ENCODE measurements at places on chromosomes 7 and 10.

- DNase-seq: no peak
Observed at GRCh38 chr10:71939304-71939703, 24.9 kb upstream of the CHST3 start.

DNA sequence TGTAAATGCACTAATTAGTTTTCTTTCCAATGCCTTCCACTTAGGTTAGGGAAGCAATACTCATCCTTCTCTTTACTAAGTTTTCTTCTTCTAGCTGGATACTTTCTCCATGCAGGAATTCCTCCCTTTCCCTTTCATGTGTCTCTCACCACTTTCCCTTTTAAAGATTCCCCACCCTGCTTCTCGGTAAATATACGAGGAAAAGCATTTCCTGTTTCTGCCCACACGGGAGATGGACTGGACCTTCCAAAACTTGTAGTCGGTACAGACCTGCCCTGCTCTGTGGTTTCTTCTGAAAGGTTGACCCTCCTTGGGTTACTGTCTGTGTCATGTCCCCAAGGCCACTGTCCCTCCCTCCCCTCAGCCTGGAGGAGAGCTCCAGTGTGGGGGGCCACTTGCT is 58.9 kb upstream of the LYZL2 start:
- no peak for DNase-seq

GRCh38 chr10:33330543-33331378 is 3.7 kb downstream of the NRP1 start:
- DNase-seq: peak; percentile 62

DNA sequence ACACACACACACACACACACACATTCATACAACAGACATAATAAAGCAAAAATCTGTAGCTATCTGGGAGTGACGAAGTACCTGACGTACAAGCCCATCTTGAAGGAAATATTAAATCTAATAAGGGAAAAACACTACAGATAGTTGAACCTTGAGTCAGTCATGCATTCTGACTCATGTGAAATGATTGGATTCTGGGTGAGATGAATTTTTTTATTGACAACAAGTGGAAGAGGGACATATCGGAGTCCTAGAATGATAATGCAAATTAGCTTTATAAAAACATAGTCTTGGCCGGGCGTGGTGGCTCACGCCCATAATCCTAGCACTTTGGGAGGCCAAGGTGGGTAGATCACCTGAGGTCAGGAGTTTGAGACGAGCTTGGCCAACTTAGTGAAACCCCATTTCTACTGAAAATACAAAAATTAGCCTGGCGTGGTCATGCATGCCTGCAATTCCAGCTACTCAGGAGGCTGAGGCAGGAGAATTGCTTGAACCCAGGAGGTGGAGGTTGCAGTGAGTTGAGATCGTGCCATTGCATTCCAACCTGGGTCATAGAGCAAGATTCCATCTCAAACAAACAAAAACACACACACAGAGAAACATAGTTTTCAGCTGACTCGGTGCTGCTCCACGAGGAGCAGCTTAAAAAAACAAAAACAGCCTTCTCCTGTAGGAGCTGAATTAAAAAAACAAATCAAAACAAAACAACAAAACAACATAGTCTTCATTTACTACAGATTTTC is 154.4 kb upstream of the MKLN1 start:
- no peak for DNase-seq

GRCh38 chr7:99449326-99449725 is 10.6 kb downstream of the CPSF4 start:
- no peak for DNase-seq

DNA sequence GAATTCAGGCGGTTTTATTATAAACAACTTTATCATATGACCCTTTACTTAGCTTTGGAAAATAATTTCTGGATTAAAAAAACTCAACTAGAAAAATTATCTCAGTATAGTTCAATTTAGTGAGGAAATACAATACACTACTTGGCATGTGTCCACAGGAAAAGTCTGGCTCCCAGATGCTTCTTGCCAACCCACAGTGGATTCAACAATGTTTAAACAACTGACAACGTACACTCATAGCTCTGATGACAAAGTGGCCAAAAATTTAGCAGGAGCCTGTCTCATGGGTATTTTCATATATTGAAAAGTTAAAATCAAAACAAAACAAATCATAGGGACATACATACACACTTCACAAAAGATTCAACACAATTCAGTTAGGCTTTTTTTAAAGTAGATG is 158.8 kb downstream of the SKAP2 start:
- DNase-seq: peak; percentile 92

DNA sequence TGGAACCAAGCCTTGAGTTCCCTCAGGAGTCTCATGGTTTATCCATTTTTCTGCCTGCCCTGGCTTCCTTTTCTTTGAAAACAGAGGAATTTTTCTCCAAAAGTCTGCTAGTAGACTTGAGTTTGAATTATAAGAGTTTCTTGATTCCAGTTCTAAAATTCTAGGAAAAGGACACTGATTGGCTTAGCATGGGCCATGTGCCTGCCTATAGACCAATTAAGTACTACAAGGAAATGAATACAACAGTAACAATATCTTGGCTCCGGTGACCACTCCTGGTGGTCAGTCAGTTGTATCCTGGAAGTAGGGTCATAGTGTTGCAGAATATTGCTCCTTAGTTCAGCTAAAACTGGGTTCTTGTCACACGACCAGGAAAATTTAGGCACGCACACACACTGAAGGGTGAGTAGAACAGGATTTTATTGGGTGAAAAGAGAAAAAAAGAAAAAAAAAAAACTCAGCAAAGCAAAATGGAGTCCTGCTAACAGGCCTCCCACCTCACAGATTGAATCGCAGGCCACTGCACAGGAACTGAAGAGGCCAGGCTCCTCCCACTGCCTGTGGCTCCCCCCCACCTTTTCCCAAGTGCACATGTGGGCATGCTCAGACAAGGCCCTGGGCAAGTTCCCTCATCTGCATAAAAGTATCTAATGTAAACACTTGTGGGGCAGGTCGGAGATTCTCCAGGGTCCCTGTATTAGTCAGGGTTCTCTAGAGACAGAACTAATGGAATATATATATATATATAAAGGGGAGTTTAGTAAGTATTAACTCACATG is 155.1 kb downstream of the LYZL1 start:
- DNase-seq: peak; percentile 9

GRCh38 chr10:92760609-92761008 is 70.9 kb downstream of the HHEX start:
- peak; percentile 85 for DNase-seq

DNA sequence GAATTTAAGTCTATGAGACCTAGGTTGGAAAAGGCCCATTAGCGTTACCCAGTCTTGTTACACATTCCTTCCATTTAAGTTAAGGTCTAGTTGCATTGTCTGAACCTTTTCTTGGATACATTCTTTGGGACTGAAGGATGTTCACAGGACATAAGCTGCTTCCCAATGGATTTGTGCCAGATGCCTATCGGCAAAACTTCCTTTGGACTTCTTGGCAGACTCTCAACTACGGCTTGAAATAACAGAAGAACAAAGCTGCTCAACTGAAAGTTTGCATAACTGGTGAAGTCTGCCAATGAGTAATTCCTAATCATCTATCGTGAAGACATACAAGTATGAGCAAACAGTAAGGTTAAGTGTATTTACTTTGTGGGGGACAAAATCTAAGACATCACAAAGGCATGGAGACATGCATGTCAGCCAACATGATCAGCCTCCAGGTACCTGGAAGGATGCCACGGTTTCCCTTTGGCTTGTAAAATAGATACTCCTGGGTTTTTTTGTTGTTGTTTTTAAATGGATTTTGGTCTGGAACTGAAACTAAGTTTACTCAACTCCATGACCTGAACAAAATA is 35.4 kb downstream of the MALSU1 start:
- DNase-seq: peak; percentile 94

GRCh38 chr10:117457071-117457810 is 82.0 kb upstream of the PDZD8 start:
- DNase-seq: no peak

- no peak for DNase-seq
Observed at GRCh38 chr7:142851919-142852318, 3.0 kb upstream of the EPHB6 start.

DNA sequence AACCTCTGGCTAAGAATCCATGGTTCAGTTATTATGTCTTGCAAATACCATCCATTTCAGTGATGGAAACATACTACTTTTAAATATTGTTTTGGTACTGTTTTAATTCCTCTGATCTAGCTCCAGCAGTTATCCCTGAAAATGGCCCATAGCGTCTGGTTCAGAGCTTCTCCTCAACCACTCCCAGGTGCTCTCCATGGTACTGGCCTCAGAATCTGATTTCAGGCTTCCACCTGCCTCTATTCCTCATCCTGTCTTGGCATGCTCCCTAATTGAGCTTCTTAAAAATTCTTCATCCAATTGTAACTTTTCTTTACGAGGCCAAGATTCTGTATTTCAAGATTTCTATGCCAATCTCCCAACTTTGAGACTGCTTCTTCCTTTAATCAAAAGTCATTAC is 236.3 kb downstream of the HTR7 start:
- no peak for DNase-seq

- DNase-seq: no peak
Observed at GRCh38 chr10:84818961-84819360, 490.6 kb downstream of the CCSER2 start.

DNA sequence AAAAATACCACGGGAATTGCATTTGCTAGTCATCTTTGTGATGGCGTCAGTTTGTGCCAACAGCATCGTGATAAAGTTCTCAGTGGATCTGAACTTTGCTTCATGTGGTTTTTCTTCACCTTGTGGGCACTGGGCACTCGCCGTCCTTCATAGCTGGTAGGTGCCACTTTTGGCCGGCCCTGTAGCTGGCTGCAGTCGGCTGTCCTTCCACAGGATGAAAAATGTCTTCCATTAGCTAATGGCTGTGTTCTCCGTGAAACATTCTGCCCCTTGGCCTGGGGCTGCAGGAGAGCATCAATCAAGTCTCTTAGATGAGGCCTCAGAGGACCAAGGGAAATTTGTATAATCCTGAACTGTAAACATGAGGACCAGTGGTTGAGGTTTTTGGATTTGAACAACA is 145.3 kb downstream of the DYNC1I1 start:
- no peak for DNase-seq

- peak; percentile 74 for DNase-seq
Observed at GRCh38 chr7:120272261-120272660, 714 bp upstream of the KCND2 start.

DNA sequence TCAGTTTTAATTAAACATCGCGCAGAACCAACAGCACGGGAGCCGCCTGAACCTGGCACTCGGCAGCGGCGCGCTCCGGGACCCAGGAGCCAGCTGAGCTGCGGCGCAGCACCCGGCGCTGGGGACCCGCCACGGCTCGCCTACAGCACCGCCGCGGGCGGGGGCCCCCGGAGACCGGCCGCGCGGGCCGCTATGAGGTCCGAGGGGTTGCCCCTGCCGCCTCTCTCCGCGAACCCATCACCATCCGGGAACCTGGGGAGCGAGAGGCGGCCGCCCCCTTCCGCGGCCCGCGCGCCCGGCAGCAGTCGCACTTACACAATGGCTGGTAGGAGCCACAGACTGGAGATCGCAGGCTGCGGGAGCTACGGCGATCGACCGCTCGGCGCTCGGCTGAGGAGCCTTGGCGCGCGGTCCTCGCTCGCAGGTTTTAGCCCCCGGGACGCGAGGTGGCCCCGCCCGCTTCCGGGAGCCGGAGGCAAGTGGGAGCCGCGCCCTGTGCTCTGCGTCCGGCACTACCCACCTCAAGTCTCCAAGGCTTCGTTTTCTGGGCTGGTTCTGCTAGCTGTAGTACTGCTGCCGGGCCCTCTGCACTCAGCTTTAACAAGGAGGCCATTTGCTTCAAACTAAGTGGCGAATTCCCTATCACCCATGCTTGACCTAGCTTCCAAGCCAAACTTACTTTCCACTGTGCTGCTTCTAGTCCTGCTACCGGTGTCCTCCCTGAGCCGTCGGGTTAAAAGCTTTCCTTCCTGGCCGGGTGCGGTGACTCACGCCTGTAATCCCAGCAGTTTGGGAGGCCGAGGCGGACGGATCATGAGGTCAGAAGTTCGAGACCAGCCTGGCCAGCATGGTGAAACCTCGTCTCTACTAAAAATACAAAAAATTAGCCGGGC is at the start of gene TPK1:
Gene TPK1 (minus strand): TSS at position 402 of the 893 bp plus-strand sequence. CDS start 451 bp downstream, outside the sequence.
- peak; percentile 94 for DNase-seq

DNA sequence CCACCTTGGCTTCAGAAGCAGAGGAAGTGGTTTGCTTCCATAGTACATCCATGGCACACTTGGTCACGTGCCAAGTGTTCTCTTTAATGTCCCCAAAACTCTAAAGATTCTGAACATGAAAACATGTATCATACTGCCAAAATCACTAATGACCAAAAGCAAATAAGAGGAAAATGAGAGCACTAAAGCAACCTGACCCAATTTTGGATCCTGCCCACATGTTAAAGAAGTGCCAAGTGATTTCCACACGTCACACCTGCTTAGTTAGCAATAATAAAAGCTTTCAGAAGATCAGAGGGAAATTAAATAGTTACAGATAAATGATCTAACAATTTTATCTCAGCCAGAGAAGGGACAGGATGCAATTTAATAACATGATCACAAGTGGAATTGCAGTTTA is 1170.0 kb downstream of the XPNPEP1 start:
- DNase-seq: no peak
